Activated naive CD4-positive, alpha-beta T cell treated with anti-CD3 and anti-CD28 coated beads for 36 hours (primary cell): ENCODE measurements at places on chromosomes 5 and 9. TPM values are rescaled to one million over a fixed set of nuclear protein-coding genes. Genes with fewer than 3 reads are reported as not detected.

Gene TMEM174
- total RNA-seq = not detected

Gene PCDHGC5
- not detected for total RNA-seq

DNA sequence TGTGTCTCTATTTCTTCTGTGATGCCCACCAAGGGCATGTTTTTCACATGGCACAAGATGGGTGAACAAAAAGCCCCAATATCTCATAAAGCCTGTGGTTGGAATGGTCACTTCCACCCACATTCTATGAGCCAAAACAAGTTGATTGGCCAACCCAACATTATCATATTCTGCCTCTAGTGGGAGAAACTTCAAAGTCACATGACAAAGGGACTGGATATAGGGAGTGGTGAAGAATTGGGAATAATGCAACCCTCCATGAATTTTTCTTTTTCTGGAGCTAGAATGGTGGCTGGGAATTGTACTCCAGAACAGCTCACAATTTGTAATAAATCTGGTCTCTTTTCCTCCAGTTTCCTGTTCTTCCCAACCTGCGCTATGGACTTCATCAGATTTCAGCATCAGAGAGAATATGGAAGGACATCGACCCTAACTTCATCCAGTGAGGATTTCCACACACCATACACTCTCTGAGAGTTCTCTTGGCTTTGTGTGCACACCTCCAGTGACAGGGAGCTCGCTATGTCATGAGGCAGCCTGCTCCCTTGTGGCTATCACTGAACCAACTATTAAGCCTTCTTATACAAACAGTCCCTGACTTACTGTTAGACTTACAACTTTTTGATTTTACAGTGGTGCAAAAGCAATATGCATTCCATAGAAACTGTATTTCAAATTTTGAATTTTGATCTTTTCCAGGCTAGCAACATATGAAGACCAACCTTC lies 12.0 kb upstream of the B4GALT1 start:
- DNase-seq = peak; percentile 25

DNA sequence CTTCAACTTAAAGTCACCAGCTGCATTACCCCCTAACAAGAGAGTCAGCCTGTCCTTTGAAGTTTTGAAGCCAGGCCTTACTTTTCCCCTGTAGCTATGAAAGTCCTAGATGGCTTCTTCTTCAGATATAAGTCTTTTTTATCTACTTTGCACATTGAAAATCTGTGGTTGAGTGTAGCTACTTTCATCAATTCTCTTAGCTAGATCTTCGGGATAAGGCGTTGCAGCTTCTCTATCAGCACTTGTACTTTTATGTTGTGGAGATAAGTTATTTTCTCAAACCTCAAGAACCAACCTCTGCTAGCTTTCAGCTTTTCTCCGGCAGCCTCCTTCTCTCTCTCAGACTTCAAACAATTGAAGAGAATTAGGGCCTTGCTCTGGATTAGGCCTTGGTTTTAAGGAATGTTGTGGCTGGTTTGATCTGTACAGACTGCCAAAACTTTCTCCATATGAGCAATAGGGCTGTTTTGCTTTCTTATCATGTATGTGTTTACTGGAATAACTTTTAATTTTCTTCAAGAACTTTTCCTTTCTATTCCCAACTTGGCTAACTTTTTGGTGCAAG lies 21.6 kb downstream of the CATSPER3 start:
- DNase-seq = no peak

DNA sequence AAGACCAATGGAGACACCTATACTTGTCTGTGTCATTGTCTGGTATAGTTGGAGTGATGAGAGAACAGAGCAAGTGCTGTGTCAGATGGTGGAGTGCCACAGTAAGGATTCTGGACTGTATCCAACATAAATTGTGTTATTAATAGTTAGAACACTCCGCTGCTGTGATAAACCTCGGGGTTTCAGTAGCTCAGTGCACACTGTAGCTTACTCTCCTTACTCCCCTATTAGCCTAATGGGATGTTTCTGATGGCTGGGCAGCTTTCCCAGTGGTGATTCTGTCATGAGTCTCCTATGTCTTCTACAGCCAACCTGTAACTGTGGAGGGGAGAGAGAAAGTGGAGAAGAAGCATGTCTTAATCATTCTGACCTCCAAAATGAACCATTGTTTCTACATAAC lies 127.6 kb upstream of the PTCH1 start:
- DNase-seq = no peak

GRCh38 chr9:73807952-73808351 lies 656.3 kb downstream of the ANXA1 start:
- DNase-seq = no peak

Gene GAS1
- total RNA-seq = 0.24 TPM

Gene PCDHGA8
- total RNA-seq = not detected

Gene NUTM2G
- total RNA-seq = not detected

DNA sequence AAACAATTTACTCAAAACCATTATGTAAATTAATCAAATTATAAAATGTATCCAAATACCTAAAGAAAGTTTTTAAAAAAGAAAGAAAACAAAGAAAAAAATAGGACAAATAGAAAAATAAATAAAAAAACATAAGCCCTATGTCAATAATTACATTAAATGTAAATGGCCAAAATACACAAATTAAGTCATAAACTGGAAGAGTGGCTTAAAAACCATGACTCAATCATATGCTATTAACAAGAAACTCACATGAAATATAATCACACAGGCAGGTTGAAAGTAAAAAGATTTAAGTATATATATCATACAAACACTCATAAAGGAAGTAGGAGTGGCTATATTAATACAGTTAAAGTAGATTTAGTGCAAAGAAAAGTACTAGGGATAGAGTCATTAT lies 95.3 kb downstream of the PRELID2 start:
- no peak for DNase-seq

- DNase-seq = no peak
Observed at GRCh38 chr5:72055636-72056035, 51.6 kb upstream of the MAP1B start.

- no peak for DNase-seq
Observed at GRCh38 chr5:71834601-71835000, 115.5 kb downstream of the CARTPT start.

- DNase-seq = no peak
Observed at GRCh38 chr9:131262327-131263032, 13.8 kb downstream of the FAM78A start.

Gene GRIN1
- not detected for total RNA-seq

DNA sequence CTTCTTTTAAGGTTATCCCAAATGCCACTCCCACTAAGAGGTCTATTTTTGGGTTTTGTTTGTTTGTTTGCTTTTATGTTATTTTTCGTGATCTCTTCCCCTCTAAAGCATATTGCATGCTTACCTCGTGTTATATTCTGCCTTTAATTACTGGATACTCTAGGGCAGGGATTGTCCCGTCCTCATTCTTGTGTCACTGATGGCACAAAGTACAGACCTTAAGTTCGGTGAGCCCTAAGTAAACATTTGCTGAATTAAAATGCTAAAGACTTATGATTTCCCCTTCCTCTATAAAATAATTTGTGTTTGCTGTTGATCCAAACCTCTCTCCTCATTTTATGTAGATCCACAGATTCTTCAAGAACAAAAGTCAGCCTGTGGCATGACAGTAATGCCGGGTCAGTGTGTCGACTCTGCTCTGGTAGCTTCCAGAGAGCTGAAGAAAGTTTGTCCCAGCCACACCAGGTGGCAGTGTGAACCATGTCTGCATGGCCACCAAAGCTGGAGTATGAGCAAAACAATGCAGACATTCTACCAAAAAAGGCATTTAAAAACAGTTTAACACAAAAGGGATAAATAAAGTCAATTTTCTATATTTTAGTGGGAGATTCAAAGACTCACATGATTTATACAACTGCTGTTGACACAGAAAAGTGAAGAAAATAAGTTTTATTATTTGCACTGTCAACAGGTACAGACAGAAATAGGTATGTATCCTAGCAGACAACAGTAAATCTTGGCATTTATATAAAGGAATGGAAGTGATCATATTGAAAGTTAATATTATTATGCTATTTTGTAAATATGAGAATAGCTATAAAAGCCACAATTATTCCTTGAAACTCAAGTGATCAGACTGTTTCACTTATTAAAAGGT lies 17.9 kb upstream of the POC5 start:
- peak; percentile 46 for DNase-seq

GRCh38 chr9:94900222-94901018 lies 173.9 kb downstream of the AOPEP start:
- no peak for DNase-seq

- no peak for DNase-seq
Observed at GRCh38 chr9:137136261-137136880, 2.6 kb upstream of the GRIN1 start.

Gene PCDHGA1
- not detected for total RNA-seq
